ENCODE measurements at places on chromosomes 12 and 14.

GRCh38 chr12:47888153-47888819, 16.5 kb downstream of the VDR start:
- no peak for DNase-seq

GRCh38 chr12:53806721-53807120, 54.9 kb upstream of the CISTR start:
- no peak for DNase-seq

DNA sequence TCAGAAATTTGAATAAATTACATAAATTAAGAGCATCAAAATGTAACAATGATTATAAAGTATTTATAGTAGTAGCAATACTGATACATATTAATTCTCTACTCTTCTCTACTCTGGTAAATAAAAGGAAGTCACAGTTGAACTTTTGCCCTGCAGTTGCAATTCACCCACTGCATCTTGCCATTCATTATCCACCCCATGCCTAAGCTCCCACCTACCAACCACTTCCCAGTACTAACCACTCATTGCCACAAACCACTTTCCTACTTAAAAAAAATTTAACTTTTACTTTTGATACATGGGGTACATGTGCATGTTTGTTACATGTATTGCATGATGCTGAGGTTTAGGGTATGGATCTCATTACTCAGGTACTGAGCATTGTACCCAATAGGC, 174.0 kb downstream of the RASSF9 start:
- DNase-seq, result no peak

- DNase-seq, result peak; percentile 42
These were observed 464.0 kb downstream of the RAD51B start for GRCh38 chr14:68283378-68284123.

- DNase-seq, result no peak
These were observed 1464.1 kb upstream of the FLRT2 start for GRCh38 chr14:84065811-84066210.

DNA sequence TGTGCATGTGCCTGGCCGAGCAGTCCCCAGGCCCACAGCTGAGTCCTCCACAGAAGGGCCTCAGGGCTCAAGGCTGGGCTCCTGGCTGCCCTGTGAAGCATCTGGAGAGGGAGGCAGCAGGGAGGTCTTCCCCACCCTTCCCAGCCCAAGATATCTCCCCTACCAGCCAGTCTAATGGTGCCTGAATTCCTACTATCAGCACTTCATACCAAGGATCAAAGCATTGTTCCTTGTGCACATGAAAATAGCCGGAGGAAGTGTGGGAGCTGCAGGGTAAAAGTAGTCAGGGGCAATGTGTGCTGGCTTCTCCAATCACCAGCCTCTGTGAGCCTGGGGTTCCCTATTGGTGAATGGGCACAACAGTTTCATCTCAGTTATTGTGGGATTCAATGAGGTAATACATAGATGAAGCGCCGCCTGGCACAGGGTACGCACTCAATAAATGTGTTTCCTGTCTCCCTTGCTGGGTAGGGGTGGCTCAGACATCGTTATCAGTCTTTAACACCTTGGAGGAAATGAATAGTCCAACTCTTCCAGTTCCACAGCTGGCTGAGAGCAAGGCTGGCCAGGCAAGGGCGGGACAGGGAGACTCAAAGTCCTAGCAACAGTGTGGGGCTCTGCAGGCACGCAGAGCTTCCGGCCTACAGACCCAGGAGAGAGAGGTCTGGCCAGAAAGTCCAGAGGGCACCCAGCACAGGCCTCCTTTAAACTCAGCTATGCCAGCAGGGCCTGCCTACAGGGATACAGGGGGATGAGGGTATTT, 39.1 kb upstream of the PNMA1 start:
- DNase-seq, result peak; percentile 20
